PC-9 (cell line): ENCODE measurements at places on chromosomes 2 and 18. TPM values are rescaled to one million over a fixed set of nuclear protein-coding genes. Genes with fewer than 3 reads are reported as not detected.

POTEJ gene
- not detected in 2 replicates for total RNA-seq

MOCOS gene
- 22.7 and 30.4 TPM in 2 replicates for total RNA-seq

GPR75 gene
- total RNA-seq = 1.8 and 3.7 TPM in 2 replicates

KYNU gene
- total RNA-seq = 44.5 and 55.7 TPM in 2 replicates

PCARE gene
- not detected in 2 replicates for total RNA-seq

FSIP2 gene
- 0.22 and 0.63 TPM in 2 replicates for total RNA-seq

OTX1 gene
- total RNA-seq = 6.8 and 7.0 TPM in 2 replicates

MAPK4 gene
- not detected in 2 replicates for total RNA-seq
